Inflammatory macrophage treated with lipopolysaccharide for 4 hours (primary cell): ENCODE measurements at places on chromosomes 4 and X.

DNA sequence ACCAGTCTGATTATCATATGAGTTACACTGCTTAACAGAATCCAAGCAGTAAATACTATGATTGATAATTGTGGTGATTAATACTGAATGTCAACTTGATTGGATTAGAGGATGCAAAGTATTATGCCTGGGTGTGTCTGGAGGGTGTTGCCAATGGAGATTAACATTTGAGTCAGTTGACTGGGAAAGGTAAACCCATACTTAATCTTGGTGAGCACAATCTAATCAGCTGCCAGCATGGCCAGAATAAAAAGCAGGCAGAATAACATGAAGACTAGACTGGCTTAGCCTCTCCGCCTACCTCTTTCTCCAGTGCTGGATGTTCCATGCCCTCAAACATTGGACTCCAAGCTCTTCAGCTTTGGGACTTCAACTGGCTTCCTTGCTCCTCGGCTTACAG is 961.3 kb downstream of the ADGRL3 start:
- no peak for DNase-seq

DNA sequence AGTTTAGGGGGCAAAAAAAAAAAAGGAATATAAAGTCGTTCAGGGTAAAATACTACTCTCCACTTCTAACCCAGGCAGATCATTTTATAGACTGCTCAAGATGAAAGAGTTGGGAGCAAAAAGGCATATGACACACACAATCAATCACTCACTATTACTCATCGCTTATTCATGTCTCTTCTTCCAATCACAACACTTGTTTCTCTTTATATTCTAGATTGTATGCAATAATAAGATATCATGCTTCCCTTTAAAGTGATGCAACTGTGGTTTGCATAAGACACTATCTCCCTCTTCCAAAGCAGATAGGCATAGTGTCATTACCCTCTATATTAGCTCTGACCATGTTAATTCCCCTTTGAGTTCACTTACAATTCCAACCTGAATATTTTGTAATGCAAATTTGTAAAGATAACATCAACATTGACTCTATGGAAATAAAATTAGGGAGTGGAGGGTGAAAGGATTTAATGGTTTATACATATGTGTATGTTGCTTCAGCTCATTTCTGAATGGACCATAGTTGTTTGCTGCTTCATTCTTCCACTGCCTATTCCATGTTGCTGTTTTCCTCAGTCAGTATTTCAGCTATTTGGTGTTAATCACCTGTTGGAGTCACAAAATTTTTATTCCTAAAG is 154.9 kb upstream of the EPHA5 start:
- DNase-seq = no peak

DNA sequence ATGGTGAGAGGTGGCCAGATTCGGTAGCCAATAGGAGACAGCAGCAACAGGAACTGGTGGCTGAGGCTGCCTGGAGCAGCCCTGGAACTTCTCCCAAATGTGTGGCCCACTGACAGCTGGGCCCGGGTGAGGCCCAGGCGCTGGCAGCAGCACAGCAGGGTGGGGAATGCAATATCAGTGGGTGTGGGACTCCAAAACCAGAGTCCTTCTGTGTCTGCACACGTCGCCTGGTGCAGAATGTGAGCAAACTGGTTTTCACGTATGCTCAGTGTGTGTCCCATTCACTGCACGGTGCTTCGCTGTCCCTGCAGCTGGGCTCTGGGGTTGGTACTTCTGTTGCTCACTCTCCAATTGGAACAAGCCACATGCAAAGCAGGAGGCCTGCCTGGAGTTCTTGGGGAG is 14.4 kb upstream of the CENPU start:
- DNase-seq = no peak

DNA sequence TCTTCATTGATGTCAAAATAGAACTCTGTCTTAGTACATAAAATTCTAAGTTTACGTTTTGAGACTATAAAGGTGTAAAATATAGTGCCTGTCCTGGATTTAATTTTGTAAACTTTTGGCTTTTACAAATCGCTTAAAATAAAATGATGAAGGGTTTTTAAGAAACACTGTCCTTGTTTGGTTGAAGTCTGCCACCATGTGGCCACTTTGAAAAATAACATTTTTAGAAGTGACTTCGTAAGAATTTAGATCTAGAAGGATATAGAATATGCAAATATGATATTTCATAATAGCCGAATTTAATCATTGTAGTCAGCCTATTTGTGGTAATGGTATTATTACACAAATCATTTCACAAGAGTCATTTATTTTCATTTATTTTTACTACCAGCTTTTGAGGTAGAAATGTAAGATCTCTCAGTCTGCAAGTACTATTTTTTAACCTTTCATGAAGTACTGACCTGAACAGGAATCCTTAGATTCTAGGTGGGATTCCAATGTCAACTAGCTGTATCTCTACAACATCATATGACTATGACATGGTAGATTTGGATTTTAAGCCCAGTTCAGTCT is 31.0 kb upstream of the FAT4 start:
- peak; percentile 53 for DNase-seq
